A673 (cell line): ENCODE measurements at places on chromosomes 2 and 18. TPM values are rescaled to one million over a fixed set of nuclear protein-coding genes. Genes with fewer than 3 reads are reported as not detected.

The COPS9 gene
- total RNA-seq, result 119 and 136 TPM in 2 replicates

The PXDN gene
- total RNA-seq, result 162 and 175 TPM in 2 replicates

DNA sequence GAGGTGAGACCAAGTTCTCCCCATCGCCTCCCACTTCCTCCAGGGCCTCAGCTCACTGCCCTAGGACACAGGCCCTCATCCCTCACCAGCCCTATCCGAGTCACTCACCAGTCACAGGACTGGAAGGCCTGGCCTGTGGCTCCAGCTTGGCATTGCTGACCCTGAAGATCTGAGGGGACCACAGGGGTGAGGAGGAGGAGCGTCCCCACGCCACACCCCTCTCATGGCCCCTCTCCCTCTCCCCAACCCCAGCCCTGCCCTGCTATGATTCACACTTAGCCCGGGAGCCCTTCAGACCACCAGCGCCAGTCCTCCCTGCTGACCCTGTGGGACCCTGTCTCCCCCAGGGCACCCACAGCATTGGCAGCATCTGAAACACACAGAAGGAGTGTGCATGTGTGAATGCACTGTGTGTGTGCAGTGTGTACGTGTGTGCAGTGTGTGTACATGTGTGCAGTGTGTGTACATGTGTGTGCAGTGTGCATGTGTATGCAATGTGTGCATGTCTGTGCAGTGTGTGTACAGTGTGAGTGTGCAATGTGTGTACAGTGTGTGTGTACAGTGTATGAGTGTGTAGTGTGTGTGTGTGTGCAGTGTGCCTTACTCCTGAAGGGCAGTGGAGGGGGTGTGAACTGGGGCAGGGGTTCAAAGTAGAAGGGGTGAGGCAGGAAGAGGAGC is 29.4 kb upstream of the ANKRD62 start:
- DNase-seq, result no peak

- no peak for DNase-seq
Measured at GRCh38 chr18:13582178-13582670, 144.1 kb downstream of the FAM210A start.

The SIX3 gene
- total RNA-seq, result 0.56 and 0.59 TPM in 2 replicates

The GREB1L gene
- 0.04 TPM in 1 of 2 replicates, not detected in the other for total RNA-seq

The RNF125 gene
- 1.2 and 1.5 TPM in 2 replicates for total RNA-seq

The ABCG8 gene
- total RNA-seq, result not detected in 2 replicates

- DNase-seq, result no peak
Measured at GRCh38 chr18:58534535-58535301, 94.2 kb downstream of the ALPK2 start.
